Activated CD8-positive, alpha-beta memory T cell treated with anti-CD3 and anti-CD28 coated beads, Interleukin-2, amount 50 U/mL, for 4 hours (primary cell): ENCODE measurements at places on chromosomes 3 and 15.

- no peak for DNase-seq
These were observed 42.2 kb downstream of the ZNF609 start for GRCh38 chr15:64502551-64502950.

GRCh38 chr15:25671132-25671531 lies 192.0 kb downstream of the ATP10A start:
- DNase-seq = no peak

DNA sequence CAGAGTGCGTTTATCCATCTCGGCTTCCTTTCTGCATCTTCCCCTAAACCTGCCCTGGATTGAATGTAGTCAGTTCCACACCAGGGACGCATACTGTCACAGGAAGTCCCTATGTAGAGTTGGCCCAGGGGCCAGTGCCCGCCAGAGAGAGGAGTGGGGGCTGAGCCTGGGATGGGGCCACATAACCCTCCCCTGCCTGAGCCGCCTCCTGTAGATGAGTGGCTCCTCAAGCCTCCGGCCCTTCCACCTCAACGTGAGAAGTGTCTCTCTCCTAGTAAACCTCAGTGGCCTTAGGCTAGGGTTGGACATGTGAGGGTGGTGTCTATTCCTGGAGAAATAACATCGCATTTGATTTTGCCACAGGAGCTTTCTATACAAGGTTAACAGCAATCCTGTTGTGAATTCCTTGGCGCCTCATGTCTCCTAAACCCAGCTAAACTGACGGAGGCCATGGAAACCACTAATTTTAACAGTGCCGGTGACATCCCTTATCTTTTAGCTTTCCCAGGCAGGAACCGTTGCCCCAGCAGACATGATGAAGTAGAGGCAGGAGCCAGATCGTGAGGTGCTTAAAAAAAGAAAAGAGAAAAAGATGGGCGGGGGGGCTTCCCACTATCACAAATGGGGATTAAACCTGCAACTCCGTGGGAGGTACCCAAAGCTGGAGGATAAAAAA lies 171.1 kb downstream of the CHDH start:
- DNase-seq = no peak

GRCh38 chr3:167866331-167866730 lies 130.8 kb downstream of the SERPINI1 start:
- no peak for DNase-seq

DNA sequence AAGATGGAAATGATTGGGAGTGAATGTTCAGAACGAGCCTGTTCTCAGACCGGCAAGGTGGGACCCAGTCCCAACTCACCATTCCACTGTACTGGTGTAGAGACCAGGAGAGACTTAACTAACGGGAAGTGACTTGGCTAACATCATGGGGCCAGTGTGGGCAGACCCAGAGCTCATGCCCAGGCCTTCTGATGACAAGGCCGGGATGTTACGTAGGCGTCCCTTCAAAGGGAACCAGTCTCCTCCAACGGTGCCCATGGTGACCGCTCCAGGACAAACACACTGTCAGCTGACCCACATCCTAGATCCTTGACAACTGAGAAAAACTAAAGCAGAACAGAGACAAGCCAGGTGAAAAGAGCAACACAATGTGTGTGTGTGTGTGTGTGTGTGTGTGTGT lies 128.4 kb upstream of the HACD2 start:
- no peak for DNase-seq

- no peak for DNase-seq
These were observed 125.0 kb upstream of the TRIM42 start for GRCh38 chr3:140552898-140553297.

GRCh38 chr15:63110428-63111026 lies 11.1 kb upstream of the LACTB start:
- DNase-seq = no peak

- DNase-seq = no peak
These were observed 37.4 kb downstream of the FGF7 start for GRCh38 chr15:49460411-49460941.

DNA sequence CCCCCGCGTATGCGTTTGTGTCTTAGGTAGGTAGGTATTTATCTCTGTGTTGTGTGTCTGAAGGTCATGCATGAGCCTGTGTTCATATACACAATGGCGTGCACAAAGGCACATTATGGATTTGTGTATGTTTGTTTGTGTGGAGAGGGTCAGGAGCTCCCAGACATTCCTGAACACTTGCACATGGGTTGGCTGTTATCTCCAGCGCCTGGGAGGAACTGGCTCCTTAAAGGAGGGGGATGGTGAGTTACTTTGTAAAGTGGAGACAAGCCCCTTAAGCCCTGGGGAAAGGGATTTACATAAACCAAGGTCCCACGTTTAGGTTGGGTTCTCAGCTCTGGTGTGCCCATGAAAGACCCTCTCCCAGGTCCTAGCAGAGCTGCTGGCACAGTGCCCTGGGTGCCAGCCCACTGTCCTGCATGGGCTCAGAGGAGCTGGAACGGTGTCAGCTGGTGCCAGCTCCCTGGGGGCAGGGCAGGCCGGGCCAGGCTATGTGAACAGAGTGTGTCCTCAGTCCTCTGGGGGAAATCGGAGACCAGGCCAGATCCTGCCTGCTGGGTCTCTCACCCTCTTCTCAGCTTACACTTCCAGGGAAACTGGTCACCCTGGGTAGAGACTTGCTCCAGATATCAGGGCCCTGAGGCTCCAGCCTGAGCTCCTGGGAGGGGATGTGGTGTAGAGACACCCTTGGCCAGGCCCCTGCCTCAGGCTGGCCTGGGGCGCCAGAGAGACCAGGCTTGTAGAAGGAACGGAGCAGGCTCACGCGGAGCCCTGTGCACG lies 25.1 kb downstream of the SNX33 start:
- no peak for DNase-seq

DNA sequence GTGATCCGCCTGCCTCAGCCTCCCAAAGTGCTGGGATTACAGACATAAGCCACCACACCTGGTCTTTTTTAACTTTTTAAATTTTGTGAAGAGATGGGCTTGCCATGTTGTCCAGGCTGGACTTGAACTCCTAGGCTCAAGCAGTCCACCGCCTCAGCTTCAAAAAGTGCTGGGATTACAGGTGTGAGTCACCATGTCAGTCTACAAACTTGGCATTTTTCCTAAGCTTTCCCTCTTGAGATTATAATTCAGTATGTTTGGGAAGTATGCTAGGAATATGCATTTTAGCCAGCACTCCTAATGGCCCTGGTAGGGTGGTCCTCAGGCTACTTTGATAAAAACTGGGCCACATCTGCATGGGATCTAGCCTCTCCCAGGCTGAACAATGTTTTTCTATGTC lies 4.4 kb downstream of the WDR73 start:
- no peak for DNase-seq

DNA sequence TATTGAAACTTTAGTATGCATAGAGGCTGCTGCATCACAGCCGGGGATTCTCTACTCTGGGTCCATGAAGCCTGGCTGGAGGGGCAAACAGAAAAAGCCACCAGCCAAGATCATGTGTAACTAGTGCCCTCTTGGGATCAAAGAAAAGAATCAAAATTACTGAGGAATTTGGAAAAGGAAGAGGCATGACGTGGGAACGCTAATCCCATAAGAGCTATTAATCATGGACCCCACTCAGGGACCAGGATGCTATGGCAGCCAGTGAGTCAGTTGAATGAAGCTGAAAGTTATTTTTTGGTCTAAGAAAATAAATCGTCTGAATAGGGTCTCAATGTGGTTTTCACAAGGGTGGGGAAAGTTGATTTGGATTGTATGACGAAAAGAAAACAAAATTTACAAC lies 1165.1 kb downstream of the ROBO2 start:
- DNase-seq = no peak

DNA sequence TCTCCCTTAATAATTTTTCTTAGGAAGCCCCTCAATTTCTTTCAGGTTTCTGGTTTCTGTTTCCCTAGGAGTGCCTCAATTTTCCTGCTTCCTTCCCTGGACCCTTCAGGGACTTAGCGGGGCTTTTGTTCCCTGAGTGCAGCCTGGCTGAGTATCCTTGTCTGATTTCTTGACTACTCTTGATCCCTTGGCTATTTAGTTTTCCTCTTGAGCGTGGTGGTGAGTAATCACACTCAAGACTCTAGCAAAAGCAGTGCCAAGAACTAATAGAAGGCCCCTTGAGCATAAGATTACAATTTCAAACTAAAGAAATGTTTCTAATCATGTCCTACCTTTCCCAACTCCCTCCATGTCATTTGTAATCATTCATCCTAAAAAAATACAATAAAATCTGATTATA lies 94.3 kb upstream of the C3orf80 start:
- DNase-seq = no peak

DNA sequence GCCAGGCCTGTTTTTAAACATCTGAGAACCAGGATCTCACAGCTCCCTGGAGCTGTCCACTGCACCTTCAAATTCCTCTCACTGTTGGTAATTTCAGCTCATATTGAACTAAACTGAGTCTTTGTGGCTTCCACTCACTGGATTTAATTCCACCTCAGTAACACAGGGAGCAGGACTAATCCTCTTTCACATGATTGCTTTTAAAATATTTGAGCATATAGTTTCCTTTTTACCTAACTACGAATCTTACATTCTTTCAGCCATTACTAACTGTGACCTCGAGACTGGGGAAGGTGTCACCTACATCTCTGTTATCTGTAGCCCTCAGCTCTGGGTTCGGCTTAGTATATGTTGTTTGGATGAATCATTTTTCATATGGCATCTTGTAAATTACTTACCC lies 194.3 kb upstream of the C2CD4B start:
- DNase-seq = no peak

DNA sequence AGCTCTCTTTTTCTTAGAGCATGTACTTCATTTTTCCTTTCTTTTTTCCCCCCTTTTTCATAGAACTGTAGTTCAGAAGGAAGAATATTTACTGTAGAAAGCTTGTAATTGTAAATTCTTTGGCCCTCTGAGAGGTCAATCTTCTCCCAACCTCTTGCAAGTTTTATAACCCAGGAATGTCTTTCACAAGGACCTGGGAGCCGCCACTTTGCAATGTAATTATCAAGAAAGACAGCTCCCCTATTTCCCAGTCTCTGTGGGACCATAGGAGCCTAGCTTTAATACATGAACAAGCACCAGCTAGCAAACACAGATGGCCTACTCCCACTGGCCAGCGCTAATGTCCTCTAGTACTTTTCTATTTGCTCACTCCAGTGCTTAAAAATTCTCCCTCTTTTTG lies 51.4 kb downstream of the NFKBIZ start:
- DNase-seq = no peak

DNA sequence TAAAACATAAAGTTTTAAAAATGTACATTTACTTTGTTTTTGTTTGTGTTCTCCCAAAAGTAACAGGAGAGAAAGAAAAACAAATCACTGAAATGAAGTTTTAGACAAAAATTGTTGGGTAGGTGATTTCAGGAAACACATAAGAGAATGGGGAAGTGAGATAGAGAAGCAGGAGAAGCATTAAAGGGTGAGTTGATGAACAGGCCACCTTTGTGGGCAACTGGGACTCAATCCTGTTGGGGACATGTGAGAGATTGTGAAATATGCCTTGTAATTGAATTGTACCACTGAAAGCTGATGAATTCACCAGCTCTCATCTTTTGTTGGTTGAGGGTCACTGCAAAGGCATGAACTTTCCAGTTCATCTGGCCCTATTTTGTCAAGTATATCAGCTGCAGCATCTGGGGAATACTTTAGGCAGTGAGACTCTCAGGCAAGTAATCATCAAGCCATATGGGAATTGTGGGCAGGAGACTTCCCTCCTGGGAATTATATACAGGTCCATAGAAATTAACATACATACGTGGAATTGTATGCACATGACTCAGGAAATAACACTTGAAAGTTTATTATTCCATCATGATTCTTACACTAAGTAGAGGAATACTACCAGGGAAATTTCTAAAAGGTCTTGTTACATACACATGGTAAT lies 181.0 kb downstream of the ZBBX start:
- no peak for DNase-seq

DNA sequence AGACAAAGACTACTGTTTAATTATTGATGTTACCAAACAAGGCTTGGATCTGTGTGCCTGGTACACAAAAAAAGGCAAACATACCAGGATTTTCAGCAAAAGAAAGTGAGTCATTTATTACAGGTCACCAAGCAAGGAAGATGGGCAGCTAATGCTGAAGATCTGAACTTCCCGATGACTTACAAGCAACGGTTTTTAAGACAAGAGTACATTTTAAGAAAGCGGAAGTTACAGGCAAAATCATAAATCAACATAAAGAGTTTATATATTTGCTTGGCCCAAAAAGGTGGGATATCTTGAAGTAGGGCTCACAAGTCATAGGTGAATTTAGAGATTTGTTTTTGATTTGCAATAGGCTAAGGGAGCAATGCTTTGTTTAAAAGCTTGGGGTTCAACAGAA lies 125.4 kb upstream of the SPATA16 start:
- DNase-seq = no peak

- DNase-seq = no peak
These were observed 6.9 kb upstream of the ALPK3 start for GRCh38 chr15:84810073-84810840.

DNA sequence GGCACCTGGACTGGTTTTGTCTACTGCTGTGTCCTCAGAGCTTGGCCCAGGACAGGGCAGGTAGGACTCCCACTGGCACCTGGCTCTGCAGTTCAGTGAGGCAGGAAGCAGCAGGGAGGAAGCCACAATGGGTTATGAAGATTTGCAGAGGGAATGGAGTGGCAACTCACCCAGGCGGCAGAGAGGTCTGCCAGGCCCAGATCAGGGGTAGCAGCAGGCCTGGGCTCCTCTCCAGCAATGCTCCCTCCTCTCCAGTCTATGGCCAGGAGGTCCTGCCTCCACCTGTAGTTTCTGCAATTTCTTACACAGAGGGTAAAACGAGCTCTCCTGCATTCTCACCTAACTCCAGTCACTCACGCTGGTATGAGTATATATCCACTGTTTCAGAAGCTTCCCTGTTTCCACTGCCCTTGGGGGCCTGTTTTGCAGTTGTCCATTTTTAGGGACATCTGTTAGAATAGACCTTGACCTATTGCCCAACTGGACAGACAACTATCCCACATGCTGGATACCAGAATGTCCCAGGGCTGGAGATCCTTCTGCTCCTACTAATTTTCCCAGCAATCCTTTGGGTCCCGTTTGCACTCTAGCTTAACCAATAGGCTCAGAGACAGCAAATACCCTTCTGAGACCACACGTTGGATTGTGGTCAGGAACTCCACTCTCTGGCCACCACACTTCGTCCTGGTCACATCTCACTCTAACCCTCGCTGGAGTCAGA lies 35.2 kb downstream of the HMCES start:
- no peak for DNase-seq

DNA sequence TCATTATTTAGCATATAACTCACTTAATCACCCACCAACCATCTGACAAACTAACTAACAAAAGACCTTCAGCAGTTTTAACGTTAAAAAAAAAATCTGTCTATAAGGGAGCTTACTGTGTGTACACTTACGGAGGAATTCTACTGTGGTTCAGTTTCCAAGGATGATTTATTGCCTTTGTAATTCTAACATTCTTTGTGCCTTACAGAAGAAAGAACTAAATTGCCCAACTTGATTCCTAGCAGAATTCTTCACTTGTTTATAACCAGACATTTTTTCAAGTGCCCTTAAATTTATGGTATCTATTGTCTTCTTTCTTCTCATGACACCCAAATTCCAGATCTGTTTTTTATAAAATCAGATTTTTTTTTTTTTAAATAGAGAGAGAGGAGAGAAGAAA lies 119.7 kb upstream of the IGSF10 start:
- DNase-seq = no peak

- DNase-seq = no peak
These were observed 23.8 kb upstream of the SH3BP5 start for GRCh38 chr3:15356176-15356575.

GRCh38 chr3:5210926-5211325 lies 23.4 kb downstream of the EDEM1 start:
- no peak for DNase-seq

GRCh38 chr3:186882881-186883685 lies 40.6 kb downstream of the ADIPOQ start:
- DNase-seq = no peak
